ENCODE measurements at places on chromosomes 1 and 21.

DNA sequence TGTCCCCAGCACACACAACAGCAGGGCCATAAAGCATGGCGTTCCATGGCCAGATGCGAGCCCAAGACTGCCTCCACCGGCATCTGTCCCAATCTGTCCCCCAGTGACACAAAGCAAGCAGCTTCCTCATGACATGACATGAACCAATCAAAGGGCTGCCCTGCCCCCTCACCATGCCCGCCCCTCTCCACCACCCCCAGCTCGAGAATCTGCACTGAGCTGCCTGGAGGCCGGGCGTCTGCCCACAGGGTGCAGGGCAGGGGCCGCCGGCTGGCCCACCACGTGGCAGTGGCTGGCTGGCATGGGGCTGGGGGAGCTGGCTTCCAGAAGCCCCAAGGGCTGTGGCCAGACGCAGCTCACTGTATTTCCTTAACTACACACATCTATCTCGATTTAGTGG is 27.8 kb downstream of the WNT9A start:
- DNase-seq, result no peak

- DNase-seq, result peak; percentile 95
These were observed 49.7 kb upstream of the TSPAN2 start for GRCh38 chr1:115138973-115139372.

- DNase-seq, result peak; percentile 36
These were observed 4.6 kb downstream of the FCRLB start for GRCh38 chr1:161725908-161726472.

- no peak for DNase-seq
These were observed 188.3 kb upstream of the ZRANB2 start for GRCh38 chr1:71269179-71269578.

- DNase-seq, result no peak
These were observed 259.8 kb downstream of the LMO4 start for GRCh38 chr1:87588495-87588894.

DNA sequence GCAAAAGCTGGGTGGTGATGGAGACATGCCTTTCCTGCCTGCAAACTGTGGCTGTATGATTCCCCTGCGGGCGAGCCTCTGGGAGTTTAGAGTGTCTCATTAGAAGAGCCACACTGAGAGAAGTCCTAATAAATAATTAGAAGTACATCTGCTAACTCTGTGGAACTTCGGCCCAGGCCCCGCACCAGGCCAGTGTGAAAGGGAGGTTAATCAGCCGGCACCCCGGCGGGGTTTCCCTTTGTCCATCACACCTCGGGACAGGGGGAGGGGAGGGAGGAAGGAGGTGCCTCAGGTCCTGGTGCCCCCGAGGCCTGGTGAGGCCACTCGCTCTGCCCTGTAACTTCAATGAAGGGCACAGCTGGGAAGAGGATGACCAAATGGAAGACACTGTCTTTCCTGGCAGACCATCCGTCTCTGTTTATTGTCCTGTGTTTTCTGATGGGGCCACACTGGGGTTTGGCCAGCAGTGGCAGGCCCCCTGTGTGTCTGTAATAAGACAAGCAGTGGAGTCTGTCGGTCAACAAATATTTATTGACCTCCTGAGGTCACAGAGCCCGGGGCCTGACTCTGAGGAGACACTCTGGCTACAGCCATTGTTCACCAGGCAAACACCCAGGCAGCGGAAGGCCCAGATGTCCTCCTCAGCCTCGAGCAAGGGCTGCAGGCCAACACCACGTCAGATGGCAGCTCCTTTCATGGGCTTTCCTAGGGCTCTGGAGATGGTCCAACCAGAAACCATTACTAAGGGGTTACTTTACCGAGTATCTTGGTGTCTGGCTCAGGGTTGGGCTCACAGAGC is 267.5 kb upstream of the RAB4A start:
- DNase-seq, result no peak

GRCh38 chr1:211488641-211489040 is 3.3 kb downstream of the RD3 start:
- DNase-seq, result no peak

DNA sequence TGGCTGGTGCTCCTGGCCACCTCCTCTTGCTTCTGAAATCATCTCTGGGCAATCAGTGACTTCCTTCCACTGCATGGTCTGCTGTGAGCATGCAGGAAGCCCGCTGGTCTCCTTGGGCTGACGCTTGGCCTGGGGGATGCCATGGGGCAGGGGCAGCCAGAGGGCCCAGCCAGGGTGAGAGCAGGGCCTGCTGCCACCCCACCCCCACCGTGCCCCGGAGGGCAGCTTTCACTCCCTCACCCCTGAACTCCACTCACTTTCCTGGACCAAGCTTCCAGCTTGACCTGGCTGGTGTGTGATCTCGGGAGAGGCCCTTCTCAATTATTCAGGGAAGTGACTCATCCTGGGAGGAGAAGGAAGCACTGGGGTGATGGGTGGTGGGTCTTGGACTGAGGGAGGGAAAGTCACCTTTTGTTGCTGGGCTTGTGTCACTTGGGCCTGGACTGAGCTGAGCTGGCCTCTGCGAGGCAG is 270.2 kb upstream of the CSF3R start:
- DNase-seq, result no peak

- DNase-seq, result no peak
These were observed 15.1 kb downstream of the MTFR1L start for GRCh38 chr1:25834894-25835293.

- DNase-seq, result peak; percentile 46
These were observed at the start of gene THEMIS2 for GRCh38 chr1:27872059-27872801. TSS of gene THEMIS2 (plus strand) at chr1:27872544. CDS start at chr1:27872572, 28 bp downstream.

GRCh38 chr1:98133131-98133530 is 212.3 kb upstream of the DPYD start:
- DNase-seq, result no peak

DNA sequence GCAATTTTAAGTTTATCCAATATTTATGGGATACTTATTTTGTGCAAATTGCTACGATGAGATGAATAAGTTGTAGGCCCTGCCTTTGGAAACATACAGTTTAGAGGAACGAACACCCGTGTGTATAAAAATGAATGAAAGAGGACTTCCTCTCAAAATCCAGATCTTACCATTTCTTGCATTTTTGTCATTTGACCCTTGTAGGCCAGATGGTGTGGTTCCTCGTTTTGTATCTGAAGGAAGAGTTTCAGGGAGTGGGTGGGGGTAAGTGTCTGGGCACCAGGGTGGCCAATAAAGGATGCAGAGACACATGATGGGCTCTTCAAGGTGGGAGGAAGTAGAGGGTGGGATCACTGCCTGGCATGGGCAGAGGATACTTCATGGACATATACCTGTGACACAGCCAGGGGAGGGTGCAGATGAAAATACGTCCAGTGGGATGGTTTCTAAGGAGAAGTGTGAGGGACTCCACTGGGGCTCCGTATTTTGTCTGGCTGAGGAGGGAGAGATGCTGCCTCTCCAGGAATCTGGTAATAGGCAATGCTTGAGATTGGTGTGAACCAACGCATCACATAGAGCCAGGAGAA is 14.4 kb downstream of the MAPKAPK2 start:
- DNase-seq, result no peak

DNA sequence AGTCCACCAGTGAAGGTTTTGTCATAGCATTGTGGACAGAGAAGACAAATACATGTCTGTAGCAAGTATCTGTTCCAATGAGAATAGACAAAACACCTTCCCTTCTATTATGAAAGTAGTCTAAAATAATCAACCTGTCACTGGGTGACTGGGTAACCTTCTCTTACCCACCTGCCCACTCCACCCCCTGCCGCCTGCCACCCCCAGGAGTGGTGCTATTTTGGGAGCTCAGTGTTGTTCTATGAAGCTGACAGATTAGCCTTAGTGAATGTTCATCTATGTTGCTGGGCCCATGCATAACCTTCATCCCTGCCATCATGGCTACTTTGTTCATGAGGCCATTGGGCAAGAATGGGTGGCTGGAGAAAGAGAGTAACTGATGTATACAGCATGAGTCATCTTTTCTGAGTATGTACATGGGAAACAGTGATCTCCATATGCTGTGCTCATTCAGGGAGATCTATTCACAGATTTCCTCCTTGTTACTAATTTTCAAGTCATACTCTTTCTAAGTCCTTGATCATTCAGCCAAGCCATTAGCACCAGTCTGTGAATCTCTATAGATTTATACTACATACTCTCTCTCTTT is 24.8 kb downstream of the MARK1 start:
- no peak for DNase-seq

DNA sequence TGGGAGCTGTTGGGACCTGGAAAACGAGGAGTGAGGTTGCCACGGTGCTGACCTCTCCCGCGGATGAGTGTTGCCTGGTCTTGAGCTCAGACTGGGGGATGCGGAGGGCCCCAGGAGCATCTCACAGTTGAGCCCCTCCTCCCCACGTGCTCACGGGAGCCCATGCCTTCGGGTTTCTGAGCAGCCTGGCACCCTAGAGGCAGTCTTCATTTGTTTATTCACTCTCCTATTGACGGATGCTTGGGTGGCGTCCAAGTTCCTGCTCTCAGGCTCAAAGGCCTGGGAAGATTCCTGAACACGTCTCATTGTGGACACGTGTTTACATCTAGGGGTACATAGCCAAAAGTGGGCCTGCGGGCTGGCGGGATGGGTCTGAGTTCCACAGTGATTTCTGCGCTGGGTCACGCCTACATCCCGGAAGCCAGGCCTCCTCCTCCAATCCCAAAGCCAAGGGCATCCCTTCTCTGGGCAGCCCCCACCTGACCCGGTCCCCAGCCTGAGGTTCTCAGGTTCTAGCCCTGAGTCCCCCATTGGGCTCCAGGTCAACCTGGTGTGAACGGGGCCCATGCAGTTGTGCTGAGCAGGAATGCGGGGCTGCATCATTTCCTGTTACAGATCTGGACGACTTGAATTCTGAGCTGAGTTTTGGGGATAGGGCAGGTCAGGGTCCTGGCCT is 14.7 kb downstream of the WNT3A start:
- DNase-seq, result no peak

DNA sequence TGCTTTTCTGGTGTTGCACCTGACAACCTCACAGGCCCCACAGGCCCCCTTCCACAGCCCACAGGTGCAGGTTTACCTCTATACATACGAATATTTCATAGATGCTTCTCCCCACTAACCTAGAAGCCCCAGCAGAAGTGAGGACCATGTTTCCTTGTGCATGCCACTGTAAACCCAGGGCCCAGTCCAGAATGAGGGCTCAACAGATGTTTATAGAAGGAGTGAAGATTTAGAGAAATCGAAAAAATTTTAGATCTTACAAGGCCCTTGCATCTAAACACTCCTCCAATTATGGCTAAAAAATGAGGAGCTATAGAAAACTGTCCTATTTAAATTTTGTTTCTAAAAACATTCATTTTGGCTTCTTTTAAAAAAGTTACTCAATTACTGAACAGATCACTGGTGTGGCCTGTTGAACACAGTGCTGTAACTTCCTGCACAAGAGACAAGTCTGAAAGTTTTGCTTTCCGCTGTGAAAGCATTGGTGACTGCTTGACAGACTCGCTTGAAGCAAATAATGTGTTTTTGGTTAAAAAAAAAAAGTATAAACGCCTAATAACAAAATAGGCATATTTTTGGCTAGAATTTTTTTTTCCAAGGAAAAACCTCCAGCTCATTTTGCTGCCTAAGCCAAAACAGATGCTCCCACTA is 1.2 kb downstream of the ABCB10 start:
- no peak for DNase-seq

GRCh38 chr1:5658340-5659316 is 333.6 kb downstream of the NPHP4 start:
- no peak for DNase-seq

- no peak for DNase-seq
These were observed at the start of gene CD2 for GRCh38 chr1:116754198-116754977. TSS of gene CD2 (plus strand) at chr1:116754430. CDS start at chr1:116754493, 63 bp downstream.

DNA sequence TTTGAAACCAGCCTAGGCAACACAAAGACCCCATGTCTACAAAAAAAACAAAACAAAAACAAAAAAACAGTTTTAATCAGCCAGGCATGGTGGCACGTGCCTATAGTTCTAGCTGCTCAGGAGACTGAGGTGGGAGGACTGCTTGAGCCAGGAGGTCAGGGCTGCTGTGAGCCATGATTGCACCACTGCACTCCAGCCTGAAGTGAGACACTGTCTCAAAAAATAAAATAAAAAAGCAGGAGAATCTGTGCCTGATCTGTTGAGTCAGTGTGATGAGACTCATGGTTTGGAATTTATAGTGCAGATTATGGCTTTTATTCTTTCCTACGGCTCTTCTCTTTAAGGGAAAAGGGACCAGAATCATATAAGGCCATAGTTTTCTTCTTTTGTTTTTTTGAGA is 16.5 kb downstream of the TRIT1 start:
- no peak for DNase-seq

DNA sequence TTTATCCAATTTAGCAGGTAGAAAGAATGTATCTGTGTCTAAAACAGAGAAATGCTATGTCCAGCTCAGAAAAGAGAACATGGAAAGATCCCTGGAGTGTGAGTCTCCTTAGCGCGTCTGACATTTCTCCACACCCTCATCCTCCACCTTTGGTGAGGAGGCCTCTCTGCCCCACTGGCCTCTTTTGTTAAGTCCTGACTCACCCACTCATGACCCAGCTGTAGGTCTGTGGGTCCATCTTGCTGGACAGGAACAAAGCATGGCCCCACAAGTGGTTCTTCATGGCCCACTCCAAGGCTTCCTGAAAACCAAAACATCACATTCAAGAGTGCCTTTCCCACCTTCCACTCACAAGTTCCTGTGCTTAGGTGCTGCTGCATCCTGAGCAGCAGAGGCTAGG is 15.8 kb downstream of the SEC16B start:
- DNase-seq, result no peak

DNA sequence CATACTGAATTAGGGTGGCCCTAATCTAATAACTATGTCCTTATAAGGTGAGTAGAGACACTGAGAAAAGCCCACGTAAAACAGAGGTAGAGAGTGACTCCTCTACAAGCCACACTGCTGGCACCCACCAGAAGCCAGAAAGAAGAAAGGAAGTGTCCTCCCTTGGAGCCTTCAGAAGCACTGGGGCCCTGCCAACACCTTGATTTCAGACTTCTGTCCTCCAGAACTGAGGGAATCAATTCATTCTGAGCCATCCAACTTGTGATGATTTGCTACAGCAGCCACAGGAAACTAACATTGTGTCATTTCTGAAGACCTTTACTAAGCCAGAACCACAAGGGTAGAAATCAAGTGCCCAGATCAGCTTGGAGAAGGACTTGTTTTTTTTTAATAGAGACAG is 15.0 kb downstream of the GNB1 start:
- DNase-seq, result no peak

- peak; percentile 52 for DNase-seq
These were observed 1671.1 kb downstream of the MRPL39 start for GRCh38 chr21:23936224-23936623.

DNA sequence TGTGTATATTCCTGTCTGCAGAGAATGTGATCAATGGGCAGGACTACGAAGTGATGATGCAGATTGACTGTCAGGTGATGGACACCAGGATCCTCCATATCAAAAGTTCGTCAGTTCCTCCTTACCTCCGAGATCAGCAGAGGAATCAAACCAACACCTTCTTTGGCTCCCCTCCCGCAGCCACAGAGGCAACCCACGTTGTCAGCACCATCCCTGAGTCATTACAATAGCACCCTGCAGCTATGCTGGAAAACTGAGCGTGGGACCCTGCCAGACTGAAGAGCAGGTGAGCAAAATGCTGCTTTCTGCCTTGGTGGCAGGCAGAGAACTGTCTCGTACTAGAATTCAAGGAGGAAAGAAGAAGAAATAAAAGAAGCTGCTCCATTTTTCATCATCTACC is 65.2 kb downstream of the OLFML2B start:
- DNase-seq, result no peak

All from NT2/D1 (cell line).